ENCODE measurements at places on chromosomes 3 and 15.

GRCh38 chr3:177652556-177653291 is 455.4 kb upstream of the TBL1XR1 start:
- DNase-seq = no peak

- DNase-seq = no peak
These were observed 101.8 kb downstream of the PCCB start for GRCh38 chr3:136351905-136352304.

DNA sequence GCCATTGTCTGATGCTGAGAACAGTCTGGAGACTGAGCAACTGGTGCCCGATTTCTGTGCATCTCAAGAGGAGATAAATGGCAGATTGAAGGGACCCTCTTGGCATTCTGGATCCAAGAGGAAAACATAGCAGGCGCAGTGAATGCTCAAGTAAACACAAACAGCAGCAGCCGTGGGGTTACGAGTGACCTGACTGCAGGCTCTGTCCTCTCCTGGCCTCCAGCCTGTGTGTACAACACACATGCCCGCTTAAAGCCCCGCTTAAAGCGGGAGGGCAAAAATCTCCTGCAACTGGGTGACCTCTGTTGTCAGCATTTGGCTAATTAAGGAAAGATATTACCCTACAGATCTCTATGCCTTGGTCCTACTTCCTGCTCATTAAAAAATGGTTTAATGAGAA is 120.5 kb downstream of the GREM1 start:
- no peak for DNase-seq

DNA sequence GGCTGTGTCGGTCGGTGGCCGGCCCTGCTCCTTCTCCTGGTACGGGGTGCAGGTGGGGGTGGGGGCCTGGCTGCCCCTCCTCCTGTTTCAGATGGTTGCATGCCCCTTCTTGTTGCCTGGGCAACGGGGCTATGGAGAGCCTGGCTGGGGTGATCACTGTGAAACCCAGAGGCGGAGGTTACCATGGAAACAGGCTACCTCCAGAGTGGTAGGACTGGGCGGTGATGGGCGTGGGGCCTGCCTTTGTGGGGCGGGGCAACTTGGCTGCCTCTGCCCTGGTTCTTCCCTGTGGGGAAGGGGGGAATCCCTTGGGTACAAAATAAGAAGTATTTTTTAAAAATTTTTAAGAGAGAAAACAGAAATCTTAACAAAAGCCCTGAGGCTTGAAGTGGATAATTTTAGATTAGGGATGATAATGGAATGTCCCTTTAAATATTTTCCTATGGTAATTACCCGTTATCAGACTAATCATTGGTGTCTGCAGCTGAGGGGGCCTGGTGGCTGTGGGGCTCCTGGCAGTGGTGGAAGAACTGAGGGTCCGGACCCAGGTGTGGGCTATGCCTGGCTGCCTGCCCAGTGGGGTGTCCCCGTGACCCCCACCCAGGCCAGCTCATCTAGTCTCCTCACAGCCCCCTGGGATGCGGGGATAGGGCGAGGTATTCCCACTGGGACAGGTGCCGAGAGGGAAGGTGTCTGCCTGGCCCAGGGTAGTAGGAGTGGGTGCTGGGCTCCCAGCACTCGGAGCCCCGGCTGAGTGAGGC is 32.5 kb downstream of the PLXNA1 start:
- no peak for DNase-seq

- no peak for DNase-seq
These were observed 33.5 kb downstream of the UMPS start for GRCh38 chr3:124763644-124764358.

GRCh38 chr3:185549651-185550111 is 2.7 kb downstream of the LIPH start:
- no peak for DNase-seq

DNA sequence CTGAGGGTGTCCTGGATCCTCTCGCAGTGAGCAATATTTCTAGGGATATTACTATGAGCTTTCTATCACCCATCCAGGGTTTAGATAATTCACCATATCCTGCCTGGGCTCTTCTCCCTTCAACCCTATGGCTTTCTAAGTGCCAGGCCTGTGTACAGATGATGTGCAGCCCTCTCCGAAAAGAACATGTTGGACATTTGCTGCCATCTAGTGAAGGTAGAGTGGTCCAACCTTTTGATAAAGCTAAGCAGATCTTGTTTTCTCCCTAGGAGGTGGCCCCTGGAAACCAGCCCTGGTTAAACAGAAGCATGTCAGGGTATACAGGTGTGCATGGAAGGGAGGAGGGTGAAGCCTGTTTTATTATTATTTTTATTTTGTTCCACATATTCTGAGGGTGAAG is 27.9 kb upstream of the SCN10A start:
- DNase-seq = no peak

- no peak for DNase-seq
These were observed 39.4 kb upstream of the SNRK start for GRCh38 chr3:43246976-43247375.
